ENCODE measurements at places on chromosomes 3 and 15.

- peak; percentile 30 for DNase-seq
Measured at GRCh38 chr3:13451301-13451673, 28.8 kb upstream of the HDAC11 start.

DNA sequence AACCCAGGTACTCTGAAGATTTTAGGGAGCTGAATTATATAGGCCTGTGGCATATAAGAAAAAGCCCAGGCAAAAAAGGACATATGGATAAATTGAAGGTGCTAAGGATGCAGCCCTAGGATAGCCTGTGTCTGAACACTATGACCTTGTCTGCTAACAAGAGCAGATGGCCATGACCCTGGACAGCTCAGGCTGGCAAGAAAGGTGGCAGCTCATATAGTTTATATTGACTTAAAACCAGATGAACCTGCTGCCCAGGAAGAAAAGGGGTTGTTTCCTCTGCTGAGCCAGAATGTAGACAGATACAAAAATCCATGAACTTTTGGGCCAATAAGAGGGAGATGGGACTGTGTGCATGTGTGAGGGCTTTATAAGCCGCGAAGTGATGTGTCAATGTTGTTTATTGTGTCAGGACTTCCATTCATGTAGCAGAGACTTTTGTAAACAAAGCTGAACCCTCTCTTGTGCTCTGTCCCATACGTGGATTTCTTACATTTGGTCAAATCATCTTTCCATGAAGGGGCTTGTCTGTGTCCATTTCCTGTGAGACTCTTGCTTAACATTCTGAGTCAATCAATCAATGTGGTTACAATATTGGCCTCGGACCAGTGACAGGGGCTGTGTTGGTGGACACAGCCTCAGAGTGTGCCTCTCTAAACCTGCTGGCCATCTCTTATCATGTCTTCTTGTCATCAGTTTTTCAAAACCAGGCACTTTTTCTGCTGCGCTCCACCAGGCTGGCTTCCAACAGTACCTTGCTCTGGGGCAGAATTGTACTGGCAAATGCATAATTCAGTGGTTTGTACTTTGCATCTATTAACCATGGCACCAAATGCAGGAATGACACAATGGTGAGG is 321.2 kb downstream of the WDR72 start:
- no peak for DNase-seq

- no peak for DNase-seq
Measured at GRCh38 chr15:47503876-47504275, 213.4 kb upstream of the SEMA6D start.

- no peak for DNase-seq
Measured at GRCh38 chr3:32373844-32374243, 17.8 kb upstream of the CMTM7 start.

GRCh38 chr3:128359846-128360642 is 106.6 kb downstream of the DNAJB8 start:
- DNase-seq = no peak

DNA sequence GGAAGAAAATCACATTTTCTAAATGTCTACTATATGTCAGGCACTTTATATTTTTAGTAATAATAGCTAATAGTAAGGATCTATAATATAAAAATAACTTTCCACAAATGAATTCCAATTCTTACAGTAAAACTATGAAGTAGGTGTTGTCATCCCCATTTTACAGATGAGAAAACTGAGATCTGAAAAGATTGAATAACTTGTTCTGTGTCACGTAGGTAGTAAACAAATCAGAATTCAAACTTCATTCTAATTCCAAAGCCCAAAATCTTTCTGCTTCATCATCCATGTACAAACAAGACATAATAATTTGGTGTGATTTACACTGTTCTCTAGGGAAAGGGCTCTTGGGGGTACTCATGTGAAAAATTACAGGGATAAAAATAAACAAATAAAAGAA is 130.3 kb downstream of the THRB start:
- DNase-seq = no peak

DNA sequence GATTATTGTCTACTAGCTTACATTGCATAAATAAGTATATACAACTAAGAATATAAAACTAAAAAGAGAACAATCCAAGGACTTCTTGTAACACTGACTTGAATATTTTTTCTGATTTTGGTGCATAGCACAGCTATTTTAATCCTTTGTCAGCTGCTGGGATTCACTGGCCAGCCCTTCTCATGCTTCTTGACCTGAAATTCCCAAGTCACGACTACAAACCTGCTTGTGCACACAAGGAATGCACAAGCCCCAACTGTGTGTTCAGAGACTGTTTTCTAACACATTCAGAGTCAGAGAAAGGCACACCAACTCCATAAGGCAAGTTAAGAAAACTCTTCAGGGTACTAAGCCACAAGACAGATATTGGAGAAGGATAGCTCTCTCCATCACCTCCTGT is 80.9 kb downstream of the TNIK start:
- DNase-seq = no peak

GRCh38 chr15:38176155-38176554 is 76.5 kb upstream of the SPRED1 start:
- no peak for DNase-seq

DNA sequence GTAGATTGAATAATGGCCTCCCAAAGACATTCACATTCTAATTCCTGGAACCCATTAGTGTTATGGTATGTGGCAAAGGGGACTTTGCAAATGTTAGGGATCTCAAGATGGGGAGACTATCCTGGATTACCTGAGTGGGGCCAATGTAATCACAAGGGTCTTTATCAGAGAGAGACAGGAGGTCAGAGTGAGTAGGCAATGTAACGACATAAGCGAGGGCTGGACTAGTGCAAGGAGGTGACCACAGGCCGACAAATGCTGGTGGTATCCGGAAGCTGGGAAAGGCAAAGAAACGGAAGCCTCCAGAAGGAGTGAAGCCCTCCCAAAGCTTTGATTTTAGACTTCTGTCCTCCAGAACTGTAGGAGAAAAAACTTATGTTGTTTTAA is 26.5 kb upstream of the AQP9 start:
- DNase-seq = no peak

GRCh38 chr3:10142707-10143560 is 1.4 kb downstream of the VHL start:
- DNase-seq = peak; percentile 32

- DNase-seq = no peak
Measured at GRCh38 chr3:136789976-136790375, 28.9 kb upstream of the SLC35G2 start.
